ENCODE measurements at places on chromosomes 16 and 17.

DNA sequence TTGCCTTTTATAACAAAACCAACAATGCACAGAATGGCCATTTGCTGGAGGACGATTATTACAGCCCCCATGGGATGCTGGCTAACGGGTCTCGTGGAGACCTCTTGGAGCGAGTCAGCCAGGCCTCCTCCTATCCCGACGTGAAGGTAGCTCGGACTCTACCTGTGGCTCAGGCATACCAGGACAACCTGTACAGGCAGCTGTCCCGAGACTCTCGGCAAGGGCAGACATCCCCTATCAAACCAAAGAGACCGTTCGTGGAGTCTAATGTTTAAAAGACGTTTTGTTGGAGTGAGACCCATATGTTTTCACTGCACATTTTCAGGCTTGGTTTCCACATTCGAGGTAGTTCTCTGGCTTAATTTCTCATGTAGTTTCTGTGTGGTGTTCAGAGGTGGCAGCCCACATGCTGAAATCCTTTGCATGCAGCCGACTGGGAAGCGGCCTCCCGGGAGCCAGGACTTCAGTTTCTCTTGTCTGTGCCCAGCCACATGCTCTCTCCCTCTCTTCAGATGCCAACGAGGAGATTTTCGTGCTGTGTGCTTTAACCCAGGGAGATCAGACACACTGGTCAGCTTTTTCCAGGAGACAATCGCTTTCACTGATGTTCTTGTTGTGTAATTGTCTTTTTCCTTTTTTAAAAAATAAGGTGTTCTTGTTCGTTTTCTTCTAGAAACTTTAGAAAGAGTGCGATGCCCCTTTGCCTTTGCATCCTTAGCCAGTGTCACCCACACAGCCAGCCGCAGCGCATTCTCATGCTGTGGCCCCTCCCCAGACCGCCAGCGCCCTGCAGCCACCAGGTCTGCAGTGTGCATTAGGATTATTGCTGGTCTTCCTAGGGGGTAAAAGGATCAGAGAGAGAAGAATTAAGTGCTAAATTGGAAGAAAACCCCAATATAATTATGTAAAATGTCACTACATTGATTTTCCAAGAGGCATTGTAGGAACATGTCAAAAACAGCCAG is 24.1 kb downstream of the CYB561 start:
- DNase-seq: no peak

GRCh38 chr16:10635365-10636021 is 55.1 kb upstream of the EMP2 start:
- peak; percentile 30 for DNase-seq

DNA sequence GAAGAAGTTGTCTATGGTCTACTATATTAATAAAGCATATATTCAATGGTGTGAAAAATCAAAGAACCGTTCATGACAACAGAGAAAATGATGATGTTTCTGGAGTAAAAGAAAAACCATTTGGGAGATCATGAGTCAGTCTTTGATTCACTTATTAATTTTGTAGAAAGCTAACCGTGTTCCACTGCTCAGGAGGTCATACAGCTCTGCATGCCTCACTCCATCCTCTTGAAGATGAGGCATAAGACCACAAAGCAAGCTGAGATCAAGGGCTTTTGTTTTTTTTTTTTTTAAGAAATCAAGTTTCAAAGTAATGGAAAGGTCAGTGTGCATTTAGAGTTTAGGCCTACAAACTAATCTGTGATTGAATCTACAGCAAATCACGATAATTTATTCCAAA is 206.4 kb downstream of the CEP112 start:
- DNase-seq: no peak

GRCh38 chr16:79698341-79698753 is 97.8 kb upstream of the MAF start:
- DNase-seq: no peak

DNA sequence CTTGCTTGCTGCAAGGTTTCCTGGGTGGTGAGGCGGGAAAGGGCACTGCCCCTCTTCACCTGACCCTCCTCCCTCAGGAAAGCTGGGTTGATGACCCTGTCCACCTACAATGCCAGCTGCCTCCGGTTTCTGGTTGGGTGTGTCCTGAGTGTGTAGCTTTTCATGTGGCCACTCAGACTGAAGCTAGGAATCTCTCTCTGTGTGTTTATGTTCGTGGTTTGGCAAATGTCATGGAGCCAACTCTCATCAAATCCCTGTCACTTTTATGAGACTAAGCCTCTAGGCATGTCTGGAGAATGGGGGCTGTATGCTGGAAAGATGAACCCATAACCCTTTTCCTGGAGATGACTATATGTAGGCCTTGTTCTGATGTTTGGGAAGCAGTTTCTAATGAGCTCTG is 17.1 kb downstream of the PLEKHG4 start:
- DNase-seq: no peak

DNA sequence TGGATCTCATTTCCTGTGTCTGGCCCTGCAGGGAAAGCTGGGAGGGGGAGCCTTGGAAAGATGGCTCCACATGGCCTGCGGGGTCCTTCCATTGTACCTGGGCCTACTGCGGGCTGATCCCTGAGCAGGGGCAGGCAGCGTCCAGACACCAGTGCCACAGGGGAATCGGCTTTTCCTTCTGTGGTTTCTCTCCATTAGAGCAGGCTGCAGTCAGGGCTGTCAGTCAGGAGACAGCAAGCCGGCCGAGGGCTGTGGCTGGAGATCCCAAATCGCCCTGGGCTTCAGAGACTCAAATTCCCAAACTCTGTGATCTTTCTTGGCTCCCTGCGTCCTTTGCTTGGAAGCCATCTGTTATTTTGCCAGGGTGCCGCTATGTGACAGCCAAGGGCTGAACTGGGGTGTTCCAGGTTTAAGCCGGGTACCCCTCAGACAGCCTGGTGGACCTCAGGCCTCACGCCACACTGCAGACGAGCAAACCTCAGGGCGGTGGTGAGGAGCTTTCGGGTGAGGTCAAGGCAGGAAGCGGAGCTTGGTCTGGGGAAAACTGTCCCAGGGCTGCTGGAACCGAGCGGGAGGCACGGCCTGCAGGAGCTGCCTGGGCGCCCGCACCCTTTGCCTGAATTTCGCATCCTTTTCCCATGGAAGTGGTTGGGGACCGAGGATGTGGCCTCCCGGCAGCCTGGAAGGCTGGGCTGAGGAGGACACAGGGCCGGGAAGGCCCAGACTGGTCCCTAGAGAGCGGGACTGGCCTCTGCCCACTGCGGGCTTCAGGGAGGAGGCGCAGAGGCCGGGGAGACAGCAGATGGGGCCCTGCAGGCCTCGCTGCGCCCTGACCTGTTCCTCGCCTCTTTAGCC is 1.5 kb upstream of the CPNE7 start:
- DNase-seq: no peak

DNA sequence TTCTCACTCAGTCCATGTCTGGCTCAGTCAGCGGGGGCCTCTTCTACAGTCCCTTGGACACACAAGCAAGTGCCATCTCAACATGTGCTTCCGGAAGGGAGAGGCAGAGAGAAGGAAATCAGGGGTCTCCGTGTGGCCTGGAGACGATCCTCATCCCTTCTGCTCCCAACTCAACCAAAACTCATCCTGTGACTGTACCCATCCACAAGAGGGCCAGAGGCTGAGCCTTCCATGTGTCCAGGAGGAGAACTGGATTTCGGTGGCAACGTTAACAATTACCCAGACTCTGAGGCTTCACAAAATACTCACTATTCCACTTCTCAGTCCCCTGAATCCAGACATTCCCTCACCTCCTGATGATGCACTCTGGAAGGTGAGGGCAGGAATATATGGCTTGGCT is 7.8 kb upstream of the ALOX12B start:
- no peak for DNase-seq

DNA sequence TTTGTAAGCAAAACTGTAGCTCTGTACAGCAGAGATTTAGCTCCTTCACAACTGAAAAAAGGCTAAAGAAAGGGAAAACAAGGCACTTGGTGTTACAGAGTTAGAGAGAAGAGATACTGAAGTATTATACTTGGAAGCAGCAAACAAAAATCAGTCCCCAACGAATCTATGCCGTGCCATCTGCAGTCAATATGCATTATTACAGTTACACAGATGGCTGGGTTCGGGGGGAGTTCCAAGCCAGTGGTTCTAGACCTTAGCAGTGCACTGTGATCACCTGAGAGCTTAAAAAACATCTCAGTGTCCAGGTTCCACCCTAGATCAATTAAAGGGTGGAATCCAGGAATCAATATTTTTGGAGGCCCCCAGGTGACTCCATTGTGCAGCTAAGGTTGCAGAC is 489.9 kb downstream of the SHISA9 start:
- DNase-seq: no peak

GRCh38 chr17:1229349-1229899 is 40.8 kb upstream of the BHLHA9 start:
- DNase-seq: peak; percentile 93

GRCh38 chr16:28492511-28492910 is 637 bp upstream of the CLN3 start:
- no peak for DNase-seq

DNA sequence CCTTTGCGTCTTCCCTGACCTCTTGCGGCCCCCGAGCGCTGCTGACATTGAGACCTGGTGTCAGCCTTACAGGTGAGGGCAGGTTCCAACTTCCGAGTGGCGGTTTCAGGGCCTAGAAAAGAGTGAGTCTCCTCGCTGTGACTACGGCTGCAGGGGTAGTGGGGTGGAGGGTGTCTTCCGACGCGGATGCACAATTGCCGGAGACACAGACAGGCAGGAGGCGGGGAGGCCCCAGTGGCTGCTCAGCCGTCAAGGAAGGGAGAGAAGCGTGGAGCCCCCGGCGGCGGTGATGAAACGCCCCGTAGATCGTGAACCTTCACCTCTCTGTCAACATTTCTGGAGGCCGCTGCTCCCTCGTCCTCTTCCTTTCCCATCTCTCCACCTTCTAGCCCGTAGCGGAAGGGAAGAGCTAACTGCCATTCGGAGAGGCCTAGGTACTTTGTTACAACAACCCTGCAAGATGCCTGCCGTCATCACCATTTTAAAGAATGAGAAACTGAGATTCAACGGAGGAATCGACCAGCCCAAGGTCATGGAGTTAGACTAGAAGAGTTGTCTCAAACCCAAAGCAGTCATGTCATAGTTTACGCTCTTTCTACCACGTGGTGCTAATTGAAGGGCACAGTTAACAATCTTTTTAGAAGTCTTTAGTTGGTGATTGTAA is 485 bp downstream of the DNAJA3 start:
- DNase-seq: peak; percentile 16

GRCh38 chr16:24178496-24178895 is 77.6 kb upstream of the CACNG3 start:
- no peak for DNase-seq

DNA sequence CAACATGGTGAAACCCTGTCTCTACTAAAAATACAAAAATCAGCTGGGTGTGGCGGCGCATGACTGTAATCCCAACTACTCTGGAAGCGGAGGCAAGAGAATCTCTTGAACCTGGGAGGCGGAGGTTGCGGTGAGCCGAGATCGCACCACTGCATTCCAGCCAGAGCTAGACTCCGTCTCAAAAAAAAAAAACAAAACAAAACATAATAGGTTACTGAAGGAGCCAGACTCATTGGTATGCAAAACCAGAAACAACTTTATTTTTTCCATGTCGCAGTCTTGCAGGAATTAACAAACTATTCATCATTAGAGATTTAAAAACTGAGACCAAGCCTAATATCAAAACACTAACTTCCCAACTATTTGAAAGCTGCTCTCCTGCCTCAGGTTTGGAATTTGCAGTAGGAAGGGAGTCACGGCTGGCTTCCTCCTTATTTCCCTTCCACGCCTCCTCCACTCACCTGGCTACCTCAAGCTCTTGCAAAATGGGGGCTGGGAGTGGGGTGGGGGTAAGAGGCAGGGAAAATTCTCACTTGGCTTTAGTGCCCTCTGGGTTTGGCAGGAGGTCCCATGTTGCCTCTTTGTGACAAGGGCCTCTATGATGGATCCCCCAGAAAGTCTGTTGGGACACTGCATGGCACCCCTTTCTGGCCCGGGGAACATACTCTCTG is 34.1 kb upstream of the MYH10 start:
- no peak for DNase-seq

- no peak for DNase-seq
Measured at GRCh38 chr17:40545660-40546059, 19.6 kb downstream of the CCR7 start.

DNA sequence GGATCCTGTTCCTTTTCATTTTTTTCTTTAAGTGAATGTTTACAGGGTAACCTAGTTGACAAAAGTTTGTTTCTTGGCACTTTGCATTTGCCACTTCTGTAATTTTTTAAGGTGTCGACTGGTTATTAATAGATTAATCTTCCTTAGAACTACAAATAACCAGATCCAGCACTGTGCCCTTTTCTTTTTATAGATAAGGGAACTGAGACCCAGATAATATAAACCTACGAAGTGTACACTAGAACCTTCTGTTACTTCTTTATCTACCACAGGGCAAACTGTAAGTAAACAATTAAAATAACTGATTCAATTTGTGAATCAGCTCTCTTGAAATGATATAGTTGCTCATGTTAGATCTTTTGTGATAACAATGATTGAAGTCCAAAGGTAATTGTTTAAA is 55.4 kb downstream of the NLK start:
- DNase-seq: no peak

- no peak for DNase-seq
Measured at GRCh38 chr16:23584186-23585076, 11.7 kb downstream of the NDUFAB1 start.

DNA sequence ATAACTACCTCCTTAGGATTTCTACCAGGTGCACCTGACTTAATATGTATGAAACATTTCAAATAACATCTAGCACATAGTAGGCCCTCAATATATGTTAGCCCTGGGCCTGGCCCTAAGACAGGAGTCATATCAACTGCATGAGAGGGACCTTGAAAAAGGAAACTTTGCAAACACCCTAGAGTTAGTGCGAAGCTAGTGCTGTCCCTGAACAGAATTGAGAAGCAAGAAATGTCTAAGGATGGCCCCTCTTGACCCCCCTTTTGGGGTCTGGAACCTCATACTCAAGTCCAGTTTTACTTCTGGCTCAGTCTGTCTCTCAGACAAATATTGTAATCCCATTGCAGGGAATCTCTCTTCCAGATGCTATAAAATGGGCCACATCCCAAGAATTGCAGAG is 80.5 kb downstream of the CBLN1 start:
- no peak for DNase-seq

DNA sequence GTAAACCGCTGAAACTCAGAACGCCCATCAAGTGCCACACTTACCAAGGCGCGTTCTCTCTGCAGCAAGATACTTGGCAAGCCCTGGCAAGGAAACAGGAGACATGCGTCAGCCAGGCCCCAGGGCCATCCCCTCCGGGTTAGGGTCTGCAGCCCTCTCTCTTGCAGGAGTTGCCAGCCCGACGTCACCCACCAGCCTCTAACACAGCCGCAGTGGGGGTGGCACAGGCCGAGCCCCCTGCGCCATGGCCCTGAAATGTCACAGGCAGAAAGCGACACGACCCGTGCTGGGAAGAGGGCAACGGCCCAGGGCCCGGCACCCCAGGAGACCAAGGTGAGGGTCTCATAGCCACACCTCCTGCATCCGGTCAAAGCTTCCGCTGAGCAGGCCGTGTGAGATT is 21.9 kb downstream of the ELAC2 start:
- no peak for DNase-seq

All from inflammatory macrophage treated with lipopolysaccharide for 4 hours (primary cell).